ENCODE measurements at places on chromosomes 2 and 18.

DNA sequence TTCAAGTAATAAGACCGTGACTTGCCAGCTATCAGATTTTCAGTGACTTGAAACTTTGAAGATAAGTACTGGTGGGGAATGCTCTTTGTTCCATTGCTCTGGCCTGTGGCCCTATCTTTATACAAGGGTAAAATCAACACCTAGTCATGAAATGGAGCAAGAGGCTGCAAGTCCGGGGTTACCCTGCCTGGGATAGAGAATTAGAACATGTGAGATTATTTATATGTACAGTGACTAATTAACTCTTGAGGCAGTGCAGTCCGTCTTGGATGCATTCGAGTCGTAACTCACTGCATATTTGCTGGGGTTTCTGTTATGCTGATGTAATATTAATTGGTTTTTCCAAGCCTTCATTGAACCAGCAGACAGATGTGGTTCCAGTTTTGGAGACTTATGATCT, 105.8 kb upstream of the LYPD6 start:
- no peak for DNase-seq

DNA sequence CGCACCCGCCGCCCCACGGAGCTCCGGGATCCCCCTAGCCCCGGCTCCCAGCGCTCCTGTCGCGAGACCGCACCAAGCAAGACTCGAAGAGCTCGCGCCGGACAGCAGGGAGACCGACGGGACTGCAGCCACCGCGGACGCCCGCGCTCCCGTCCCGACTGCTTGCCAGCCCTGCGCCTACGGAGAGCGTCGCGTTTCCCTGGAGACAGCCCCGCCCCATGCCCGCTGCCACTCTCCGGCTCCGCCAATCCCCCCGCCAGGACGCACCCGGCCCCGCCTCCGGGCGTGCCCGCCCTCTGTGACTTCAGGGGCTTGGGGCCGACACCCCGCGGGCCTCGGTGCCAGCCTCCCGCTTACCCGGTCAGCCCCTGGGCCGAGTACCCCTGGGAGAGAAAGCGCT, at the start of gene ANKMY1:
Gene ANKMY1 (minus strand): TSS at position 181 of the 400 bp plus-strand sequence. CDS start 653 bp downstream, outside the sequence.
- DNase-seq = peak; percentile 47

DNA sequence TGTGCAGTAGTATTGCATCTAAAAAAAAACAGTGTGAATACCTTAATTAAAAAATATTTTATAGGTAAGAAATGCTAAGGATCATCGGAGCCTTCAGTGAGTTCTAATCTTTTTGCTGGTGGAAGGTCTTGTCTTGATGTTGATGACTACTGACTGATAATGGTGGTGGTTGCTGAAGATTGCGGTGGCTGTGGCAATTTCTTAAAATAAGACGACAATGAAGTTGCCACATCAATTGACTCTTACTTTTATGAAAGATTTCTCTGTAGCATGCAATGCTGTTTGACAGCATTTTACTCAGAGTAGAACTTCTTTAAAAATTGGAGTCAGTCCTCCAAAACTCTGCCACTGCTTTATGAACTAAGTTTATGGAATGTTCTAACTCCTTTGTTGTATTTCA, 36.2 kb downstream of the GLS start:
- DNase-seq = no peak

DNA sequence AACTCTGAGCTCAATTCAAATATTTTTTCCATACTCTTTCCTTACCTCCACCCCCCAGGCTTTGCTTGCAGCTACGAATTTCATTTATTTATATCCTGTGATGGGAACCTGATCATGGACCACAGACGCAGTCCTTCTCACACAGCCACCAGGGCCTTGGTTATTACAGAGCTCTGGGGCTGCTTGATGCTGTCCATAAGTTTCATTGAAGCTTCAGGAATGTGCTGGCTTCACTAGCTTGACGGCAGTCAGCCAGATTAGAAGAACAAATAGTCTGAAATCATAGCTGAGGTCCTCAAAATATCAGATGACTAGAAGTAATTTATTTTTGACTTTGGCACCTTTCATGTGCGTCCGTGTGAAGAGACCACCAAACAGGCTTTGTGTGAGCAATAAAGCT, 104.9 kb downstream of the VWA3B start:
- no peak for DNase-seq

- peak; percentile 22 for DNase-seq
Measured at GRCh38 chr2:160870729-160871465, 289.3 kb upstream of the TANK start.

DNA sequence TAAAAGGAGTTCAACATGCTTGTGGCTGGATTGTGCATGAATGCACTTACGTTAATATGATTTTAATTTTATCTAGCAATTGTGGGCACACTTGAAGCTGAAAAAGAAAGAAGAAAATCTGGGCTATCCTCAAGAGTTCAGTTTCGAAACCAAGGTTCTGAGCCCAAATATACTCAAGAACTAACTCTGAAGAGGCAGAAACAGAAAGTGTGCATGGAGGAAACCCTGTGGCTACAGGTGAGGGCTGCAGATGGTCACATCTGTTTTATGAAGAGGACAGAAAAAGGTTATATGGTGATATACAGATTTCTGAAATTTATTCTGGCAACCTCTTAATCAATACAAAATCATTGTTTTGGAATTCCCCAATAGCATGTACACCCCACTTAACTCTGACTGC, 57.3 kb downstream of the ITGA6 start:
- no peak for DNase-seq

GRCh38 chr2:4882421-4882820, 809.8 kb upstream of the SOX11 start:
- peak; percentile 28 for DNase-seq

GRCh38 chr2:178163395-178163794, 30.9 kb upstream of the OSBPL6 start:
- DNase-seq = no peak

DNA sequence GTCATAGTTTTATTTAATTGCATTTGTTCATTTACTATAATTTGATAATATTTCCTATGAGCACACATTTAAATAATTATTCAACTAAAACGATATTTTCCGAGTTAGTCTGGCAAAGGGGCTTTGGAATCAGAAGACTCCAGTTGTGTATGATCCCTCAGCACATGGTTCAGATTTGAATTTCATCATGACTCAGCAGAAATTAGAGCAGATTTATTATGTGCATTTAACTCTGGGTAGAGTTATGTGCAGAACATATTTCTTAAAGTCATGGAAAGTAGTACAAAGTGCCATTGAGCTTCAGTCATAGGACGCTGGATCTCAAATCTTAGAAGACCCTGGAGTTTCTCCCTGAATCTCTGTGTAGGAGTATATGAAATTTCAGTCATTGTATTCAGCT, 106.7 kb downstream of the ADCYAP1 start:
- DNase-seq = no peak

GRCh38 chr2:172087207-172087779, 2.0 kb downstream of the DLX1 start:
- DNase-seq = no peak

- no peak for DNase-seq
Measured at GRCh38 chr2:231280846-231281245, 82.4 kb downstream of the ARMC9 start.

GRCh38 chr2:199100326-199101110, 357.2 kb downstream of the SATB2 start:
- DNase-seq = no peak

- DNase-seq = no peak
Measured at GRCh38 chr2:185128996-185129395, 530.7 kb downstream of the ZNF804A start.

- peak; percentile 74 for DNase-seq
Measured at GRCh38 chr2:88739985-88740600, 48.6 kb downstream of the RPIA start.

DNA sequence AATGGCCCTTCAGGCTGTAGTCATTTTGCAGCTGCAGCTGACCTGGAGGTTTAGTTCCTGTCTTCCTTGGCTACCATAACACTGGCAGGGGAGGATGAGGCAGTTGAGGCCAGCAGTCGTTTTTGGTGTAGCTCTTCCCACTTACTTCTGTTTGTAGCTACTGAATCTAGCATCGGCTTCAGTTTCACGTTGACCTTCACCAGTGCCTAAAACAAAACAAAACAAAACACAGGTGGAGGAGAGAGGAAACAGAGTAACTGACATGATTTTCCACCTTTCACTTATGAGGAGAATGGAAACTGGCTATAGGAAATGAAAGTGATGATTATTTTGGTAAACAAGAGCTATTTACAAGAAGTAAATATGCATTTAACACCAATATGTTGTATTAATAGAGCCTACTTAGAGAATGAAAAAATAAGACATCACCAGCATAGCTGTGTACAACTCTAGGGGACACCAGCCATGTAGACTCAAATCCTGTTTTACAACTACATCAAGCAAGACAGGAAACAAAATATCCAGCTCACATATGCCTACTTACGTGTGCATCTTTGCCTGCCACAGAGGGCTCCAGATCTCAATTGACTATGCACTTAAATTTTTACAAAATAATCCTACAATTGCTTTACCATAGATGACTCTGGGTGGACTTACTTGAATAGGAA, 236.9 kb downstream of the AGPS start:
- no peak for DNase-seq

GRCh38 chr18:63848159-63848558, 39.3 kb upstream of the SERPINB2 start:
- DNase-seq = peak; percentile 46

GRCh38 chr2:69499966-69500365, 62.7 kb upstream of the NFU1 start:
- DNase-seq = no peak

DNA sequence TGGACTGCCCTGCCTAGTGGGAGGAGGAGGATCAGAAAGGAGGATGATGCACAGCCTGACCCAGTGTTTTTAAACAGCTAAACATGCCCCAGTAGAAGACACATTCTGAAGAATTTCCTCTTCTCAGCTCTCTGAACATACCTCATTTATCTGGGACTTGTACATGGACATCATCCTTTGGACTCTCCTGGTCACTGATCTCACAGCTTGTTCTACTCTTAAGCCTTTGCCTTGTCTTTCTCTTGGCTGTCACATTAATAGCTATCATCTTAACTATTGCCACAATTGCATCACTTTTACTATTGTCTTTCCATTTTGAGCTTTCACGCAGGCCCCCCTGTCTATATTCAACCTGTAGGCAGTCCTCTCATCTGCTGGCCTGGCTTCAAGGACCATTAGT, 42.0 kb upstream of the PGAP1 start:
- DNase-seq = no peak

GRCh38 chr18:61025596-61025995, 307.6 kb upstream of the CDH20 start:
- DNase-seq = no peak

- DNase-seq = peak; percentile 50
Measured at GRCh38 chr18:3454365-3455089, 4.6 kb downstream of the TGIF1 start.

DNA sequence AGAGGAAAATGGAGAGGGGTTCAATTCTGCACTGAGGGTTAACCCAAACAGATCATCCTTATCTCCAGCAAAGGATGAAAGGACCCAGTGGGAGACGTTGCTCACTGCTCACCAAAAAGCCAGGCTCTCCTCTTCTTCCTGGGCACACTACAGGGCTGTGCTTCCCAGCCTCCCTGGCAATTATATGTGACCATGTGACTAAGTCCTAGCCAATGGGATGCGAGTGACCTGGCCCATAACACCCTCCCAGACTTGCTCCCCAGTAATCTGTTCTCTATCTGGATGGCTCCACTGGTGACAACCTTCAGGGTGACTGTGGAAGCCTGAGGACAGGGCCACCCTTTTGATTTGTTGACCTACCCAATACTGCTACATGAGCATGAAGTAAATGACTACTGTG, 10.9 kb upstream of the PRKCE start:
- no peak for DNase-seq

GRCh38 chr18:23012249-23012648, 79.1 kb downstream of the RBBP8 start:
- DNase-seq = no peak

GRCh38 chr2:35033748-35034147, 1321.8 kb upstream of the CRIM1 start:
- no peak for DNase-seq

GRCh38 chr2:238289574-238289973, 1.2 kb upstream of the PER2 start:
- DNase-seq = no peak

- no peak for DNase-seq
Measured at GRCh38 chr2:27502142-27502541, 5.5 kb downstream of the GCKR start.

GRCh38 chr2:105540642-105541041, 141.8 kb upstream of the FHL2 start:
- no peak for DNase-seq

DNA sequence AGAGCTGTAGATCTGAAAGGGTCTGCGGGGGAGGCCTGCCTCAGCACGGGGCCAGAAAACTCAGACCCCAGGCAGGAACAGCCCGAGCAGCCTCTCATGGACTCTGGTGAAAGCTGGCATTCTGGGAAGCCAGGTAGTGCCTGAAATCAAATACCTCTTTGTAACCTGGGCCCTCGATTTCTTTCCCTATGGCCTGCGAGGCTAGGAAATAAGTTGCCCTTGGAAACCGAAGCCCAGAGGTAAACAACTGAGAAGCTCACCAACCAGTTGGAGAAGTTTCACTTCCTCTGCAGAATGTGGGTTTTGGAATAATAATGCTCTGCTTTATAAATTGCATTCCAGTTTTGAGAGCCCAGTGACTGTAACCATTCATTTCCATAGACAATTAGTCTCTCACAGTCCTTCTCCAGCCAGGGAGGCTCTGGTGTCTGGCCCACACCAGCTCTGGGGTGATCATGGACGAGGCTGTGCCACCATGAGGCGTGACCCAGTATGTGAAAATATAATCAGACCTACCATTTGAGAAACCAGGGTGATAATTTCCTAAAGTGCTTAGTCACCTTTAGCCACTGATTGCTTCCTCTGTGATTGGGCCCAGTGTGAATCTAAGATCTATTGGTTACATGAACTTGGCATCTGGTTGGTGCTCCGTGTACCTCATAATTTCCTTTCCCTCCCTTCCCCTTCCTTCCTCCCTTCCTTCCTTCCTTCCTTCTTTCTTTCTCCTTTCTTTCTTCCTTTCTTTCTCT, 133.1 kb upstream of the PELI1 start:
- DNase-seq = no peak

DNA sequence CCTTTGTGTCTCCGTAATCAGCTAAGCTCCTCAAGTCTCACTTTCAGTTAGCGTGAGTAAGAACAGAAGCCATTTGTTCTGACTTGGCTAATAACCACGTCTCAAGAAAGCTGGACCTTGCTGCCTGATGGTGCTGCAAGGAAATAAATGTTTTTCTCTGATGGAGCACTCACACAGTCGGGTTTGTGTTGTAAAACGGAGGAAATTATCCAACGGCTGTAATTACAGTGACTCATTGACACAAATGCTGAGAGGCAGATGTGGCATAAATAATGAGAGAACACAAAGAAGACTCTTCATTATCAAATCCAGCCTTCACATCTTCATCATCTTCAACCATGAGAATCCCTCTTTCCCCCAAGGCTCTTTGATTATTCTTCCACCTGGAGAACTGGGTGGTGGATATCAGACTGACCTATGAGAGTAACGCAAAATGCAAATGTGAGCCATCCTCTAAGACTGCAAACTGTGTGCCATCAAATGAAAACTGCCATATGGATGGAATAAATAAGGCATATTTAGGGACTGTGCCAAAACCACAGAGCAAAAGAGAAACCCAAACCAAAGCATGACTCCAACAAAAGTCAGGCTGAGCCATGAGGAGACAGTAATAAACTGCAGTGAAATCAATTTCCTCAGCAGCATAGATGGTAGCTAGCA, 252.6 kb downstream of the RND3 start:
- peak; percentile 38 for DNase-seq
